ENCODE measurements at places on chromosomes 2 and 18.

- no peak for DNase-seq
These were observed 129.9 kb downstream of the TXNL1 start for GRCh38 chr18:56508370-56509036.

DNA sequence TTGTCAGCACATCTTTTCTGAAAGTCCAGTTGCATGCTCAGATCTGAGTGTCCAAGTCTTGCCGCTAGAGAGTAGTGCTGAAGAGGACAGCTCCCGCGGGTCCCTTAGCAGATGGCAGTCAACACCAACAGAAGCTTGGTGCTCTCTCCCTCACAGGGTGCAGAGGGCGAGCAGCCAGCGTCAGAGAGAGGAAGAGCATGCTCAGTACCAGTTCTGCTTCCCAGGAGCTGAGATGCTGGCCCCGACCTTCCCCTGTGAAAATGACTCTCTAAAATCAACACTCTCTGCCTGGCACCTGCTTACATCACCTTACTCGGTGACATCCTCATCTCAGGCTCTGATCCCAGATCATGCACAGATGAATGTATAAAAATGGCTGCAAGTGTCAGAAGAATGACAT lies 86.0 kb upstream of the TWIST2 start:
- DNase-seq: no peak

GRCh38 chr18:25077038-25077943 lies 274.7 kb downstream of the ZNF521 start:
- DNase-seq: no peak

- DNase-seq: no peak
These were observed 160.9 kb downstream of the ZEB2 start for GRCh38 chr2:144358979-144359541.

DNA sequence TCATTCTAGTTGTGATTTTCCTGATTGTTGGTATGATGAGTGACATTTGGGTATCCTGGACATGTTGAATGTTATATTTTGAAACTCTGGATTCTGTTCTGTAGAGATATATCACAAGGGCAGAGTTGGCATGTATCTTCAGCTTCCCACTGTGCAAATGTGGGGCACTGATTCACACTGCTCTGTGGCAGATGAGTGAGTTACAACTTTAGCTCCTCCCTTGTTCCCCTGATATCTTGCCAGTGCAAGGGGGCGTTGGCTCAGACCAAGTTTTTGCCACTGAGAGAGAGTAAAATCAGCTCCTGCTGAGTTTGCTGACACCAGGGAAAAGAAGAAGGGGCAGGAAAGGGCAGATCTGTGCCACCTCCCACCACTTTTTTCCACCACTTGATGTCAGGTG lies 199.6 kb upstream of the MMADHC start:
- DNase-seq: no peak

GRCh38 chr2:230643576-230644291 lies 68.9 kb upstream of the CAB39 start:
- DNase-seq: no peak

DNA sequence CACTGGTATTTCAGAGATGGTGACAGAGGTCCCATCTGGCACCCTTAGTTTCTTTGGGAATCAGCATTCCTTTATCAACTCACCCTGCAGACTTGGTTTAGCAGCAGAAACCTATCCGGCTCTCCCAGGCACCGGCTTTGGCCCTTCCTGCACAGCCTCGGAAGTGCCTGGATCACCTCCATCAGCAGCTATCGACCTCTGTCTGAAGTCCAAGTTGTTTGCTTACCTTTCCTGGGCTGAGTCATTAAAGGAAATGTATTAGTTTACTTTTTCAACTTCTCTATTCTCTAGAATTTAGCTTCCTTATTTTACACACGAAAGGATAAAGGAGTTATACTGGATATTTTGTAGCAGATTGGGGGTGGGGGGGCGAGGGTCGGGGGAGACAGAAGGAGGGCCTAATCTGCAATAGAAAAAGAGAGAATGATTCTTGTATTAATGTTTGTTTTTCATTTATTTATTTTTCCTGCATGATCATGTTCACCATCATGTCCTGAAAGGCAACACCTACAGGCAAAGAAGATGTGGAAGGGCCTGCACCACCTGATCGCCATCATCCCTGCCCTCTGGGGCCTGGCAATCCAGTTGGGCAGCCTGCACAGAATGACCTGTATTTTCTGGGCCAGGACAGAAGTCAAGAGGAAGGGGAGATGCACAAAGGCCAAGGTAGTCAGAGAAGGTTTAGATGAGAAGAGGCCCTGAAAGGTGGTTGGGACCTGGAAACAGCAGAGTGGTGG lies 22.1 kb upstream of the MAT2A start:
- no peak for DNase-seq

Measured in NCI-H187 treated with DMSO at 0.1 percent for 48 hours (cell line).